Activated T-cell treated with anti-CD3 and anti-CD28 coated beads, Interleukin-2, amount 50 U/mL, for 48 hours (primary cell): ENCODE measurements at places on chromosomes 13 and 19.

DNA sequence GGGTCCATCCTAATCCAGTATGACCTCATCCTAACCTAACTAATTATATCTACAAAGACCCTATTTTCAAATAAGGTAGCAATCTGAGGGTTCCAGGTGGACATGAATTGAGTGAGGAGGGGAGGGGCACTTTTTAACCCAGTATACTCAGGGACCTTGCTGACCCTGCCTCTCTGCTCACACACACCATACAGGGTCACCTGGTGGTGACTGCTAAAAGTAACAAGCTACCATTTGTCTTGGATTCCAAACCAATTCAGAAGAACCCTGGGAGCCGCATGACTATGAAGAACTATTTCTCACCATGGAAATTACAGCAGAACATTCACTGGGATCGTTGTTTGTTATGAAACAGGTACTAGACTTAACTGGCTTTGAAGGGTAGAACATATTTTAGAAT, 151.9 kb downstream of the LACC1 start:
- no peak for DNase-seq

DNA sequence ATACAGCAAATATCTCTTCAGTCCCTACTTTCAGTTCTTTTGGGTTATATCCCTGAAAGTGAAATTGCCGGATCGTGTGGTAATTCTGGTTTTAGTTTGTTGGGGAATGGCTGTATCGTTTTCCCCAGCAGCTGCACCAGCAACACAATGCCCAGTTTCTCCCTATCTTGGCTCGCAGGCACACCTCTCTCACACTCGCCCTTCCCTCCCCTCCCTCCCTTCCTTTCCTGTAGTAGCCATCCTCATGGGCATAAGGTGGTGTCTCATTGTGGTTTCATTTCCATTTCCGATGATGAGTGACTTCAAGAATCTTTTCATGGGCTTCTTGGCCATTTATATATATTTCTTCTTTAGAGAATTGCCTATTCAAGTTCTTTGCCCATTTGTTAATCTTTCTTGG, 8.6 kb upstream of the GPR18 start:
- DNase-seq, result no peak

DNA sequence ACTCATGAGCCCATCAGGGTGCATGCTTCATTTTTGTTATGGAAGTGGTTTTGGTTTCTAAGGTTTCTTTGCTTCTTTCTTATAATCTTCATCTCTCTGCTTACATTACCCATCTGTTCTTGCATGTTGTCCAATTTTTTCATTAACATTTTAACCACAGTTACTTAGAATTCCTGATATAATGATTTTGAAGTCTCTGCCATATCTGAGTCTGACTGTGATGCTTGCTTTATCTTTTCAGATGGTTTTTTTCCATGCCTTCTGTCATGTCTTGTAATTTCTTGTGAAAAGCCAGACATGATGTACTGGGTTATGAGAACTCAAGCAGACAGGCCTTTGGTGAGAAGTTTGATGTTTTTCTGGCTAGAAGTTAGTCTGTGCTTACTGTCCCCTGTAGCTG, 8.0 kb upstream of the ARGLU1 start:
- no peak for DNase-seq

DNA sequence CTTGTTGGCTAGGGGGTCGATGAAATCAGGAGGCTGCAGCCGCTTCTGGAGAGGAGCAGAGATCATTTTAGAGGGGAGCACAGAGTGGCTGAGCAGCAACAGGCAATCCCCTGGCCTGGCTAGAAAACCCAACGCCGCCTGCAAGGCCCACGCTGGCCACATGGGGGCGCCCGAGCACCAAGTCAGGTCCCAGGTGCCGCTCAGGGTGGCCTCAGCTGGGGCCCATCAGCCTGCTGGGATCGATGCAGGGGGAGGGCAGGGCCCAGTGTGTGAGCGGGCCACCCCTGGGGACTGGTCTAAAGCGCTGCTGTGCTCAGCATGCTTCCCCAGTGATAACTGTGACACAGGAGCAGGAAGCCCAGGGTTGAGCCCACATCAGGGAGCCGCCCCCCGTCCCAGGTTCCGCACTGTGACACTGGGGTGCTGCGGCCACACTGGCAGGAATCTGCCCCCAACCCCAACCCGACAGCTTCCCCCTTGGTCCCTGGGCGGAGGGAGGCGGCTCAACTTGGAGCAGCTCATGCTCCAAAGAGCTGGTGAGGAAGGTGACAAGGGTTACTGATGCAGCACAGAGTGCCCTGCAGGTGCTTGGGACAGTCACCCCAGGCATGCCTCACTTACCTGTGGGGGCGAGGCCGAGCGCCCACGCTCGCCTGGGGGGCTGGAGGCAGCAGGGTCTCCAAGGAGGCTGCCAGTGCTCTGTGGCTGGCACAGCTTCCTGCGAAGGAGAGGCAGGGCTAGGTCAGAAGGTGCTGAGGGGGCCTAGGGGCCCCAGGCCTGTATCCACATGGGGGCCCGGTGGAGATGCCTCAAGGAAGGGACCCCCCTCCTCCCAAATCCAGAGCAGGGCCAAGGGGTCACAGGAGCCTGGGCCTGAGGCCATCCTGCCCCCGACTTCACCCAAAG, 13.3 kb upstream of the ISYNA1 start:
- peak; percentile 97 for DNase-seq

DNA sequence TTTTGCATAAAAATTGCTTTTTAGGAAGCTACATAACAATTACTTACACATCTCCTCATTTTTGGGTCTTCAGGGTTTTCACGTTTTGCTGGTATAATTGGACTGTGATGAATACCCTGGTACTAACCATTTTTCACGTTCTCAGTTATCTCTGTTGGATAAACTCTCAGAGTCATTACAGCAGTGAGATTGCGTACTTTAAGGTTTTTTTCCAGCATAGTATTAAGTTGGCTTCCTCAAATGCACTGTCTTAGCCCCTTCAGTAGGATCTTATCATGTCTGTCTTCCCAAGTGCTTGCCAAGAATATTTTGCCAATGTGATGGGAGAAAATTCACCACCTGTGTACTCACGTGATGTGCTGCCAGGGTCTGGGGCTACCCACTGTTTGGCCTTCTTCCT, 342.5 kb downstream of the TEX29 start:
- no peak for DNase-seq

- DNase-seq, result no peak
Measured at GRCh38 chr13:113836768-113837559, 26.9 kb downstream of the GAS6 start.

- DNase-seq, result no peak
Measured at GRCh38 chr13:36530050-36530789, 97.9 kb downstream of the CCNA1 start.

DNA sequence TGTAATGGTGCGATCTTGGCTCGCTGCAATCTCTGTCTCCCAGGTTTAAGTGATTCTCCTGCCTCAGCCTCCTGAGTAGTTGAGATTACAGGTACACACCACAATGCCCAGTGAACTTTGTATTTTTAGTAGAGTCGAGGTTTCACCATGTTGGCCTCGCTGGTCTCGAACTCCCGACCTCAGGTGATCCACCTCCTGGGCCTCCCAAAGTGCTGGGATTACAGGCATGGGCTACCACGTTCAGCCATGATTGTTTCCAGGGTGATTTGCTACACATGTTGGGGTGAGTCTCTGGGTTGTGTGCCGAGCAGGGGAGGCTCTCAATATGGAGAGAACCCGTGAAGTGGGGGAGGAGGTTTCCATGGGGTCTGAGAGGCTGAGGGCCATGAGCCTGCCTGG, 24.8 kb upstream of the CEACAM21 start:
- DNase-seq, result peak; percentile 58

DNA sequence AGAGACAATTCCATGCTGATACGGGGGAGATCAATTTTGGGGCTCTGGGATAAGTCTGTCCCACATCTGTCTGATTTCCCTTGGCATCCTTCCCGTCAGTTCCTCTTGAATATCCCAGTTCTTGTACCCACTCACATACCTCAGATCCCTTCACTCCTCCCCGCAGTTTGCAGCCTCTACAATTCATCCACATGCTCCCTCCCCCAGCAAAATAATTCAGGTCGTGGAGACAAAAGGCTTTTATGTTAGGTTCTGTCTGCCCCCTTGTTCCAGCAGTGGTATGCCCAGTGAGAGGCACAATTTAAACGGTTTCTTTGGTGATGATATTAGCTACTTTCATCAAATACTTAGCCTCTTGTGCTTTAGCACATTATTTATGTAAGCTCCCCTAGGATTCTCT, 9.6 kb downstream of the RPS16 start:
- no peak for DNase-seq

DNA sequence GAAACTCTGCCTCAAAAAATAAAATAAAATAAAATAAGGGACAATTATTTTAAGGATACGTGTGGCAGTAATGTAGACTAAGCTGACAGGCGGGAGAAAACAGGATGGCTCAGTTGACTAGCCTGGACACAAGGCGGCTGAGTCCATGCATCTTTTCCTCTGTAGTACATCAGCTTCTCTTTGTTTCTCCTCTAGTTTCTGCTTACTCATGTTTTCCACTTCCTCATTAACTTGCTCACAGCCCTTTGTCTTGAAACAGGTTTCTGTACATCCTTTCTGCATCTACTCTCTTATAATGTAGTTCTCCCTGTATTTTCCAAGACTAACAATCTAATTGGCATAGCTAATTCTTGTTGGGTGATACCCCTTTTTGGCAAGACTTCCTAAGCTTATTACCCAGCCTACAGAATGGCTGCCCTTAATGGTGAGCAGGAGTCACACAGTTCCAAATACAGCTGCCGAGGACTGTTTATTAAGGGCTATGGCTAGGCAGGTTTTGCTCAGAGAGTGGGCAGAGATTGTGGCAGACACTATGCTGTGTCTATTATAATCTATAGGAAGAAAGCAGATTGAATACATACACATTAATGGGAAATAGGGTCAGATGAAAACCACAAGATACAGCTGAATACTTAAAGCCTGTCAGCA, 58.7 kb upstream of the KLF5 start:
- no peak for DNase-seq

DNA sequence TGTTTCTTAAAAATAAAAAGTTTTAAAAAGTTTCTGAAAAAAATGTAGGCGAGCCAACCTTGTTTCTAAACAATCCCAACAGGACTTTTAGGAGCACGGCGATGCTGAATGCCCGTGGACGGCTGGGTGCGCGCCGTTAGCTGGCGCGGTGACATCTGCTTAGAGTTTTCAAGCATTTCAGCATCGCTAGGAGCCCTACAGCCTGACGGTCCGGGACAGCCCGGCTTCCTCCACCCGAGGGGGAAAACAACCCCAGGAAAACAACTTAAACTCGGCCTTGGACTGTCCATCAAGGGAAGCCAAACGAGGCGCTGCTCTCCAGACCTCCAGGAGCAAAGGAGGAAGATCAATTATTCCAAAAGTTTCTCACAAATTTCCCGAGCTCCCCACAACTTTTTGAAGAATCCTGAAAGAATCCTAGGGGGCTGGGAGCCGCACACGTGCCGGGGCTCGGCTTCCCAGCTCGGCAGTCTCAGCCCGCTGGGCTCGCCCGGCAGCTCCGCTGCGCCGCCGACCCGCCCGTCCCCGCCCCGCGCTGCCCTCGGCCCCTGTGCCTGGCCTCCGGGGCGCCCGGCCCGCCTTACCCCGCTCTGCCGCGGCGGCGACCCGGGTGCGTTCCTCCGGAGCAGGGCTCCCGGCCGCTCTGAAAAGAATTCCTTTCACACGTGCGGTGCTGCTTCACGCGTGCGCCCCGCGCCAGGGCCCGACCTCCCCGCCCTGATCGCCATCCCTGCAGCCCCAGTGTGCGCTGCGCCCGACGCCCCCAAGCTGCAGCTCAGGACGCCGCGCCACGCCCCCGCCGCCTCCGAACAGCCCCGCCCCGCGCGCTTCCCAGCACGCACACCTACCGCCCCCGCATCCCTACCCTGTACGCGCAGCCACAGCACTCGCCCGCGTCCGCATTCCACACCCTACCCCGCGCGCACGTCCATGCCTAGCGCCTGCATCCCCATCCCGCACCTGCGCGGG, at the start of gene GJA3:
Gene GJA3 (minus strand): TSS at position 747 of the 969 bp plus-strand sequence. CDS start 17,764 bp downstream, outside the sequence.
- peak; percentile 73 for DNase-seq

DNA sequence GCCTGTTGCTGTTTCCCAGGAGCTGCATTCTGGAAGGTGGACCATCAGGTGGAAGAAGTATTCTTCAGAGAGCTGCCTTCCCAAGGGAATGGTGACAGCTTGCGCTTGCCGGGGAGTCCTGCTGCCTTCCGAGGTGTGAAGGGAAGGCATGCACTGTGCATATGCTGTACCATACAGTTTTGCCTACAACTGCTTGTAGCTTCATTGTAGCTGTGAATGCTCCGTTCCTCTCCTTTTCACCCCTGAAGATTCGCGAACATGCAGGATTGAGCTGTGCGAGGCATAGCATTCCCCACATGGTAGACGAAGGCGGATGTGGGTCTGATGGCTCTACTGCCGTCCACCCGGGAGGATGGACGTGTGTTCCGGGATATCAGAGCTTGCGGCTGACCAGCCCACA, 243.2 kb upstream of the TSHZ3 start:
- no peak for DNase-seq

DNA sequence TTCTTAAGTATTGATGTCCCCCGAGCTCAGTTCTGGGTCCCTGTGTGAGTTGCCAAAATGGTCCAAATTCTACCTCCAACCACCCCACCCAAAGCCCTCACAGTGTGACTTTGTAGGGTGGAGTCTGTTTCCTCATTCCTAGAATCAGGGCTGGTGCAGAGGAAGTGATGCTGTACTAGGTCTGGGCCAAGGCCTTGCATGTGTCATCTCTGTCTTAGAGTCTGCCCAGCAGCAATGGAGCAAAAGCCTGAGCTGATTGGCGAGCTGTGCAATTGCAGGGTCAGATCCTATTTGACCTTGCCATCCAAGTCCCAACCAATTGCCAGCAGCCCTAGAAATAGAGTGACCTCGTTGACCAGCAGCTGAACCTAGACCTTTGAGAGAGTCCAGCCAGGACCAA, 97.0 kb upstream of the ANKRD10 start:
- no peak for DNase-seq

DNA sequence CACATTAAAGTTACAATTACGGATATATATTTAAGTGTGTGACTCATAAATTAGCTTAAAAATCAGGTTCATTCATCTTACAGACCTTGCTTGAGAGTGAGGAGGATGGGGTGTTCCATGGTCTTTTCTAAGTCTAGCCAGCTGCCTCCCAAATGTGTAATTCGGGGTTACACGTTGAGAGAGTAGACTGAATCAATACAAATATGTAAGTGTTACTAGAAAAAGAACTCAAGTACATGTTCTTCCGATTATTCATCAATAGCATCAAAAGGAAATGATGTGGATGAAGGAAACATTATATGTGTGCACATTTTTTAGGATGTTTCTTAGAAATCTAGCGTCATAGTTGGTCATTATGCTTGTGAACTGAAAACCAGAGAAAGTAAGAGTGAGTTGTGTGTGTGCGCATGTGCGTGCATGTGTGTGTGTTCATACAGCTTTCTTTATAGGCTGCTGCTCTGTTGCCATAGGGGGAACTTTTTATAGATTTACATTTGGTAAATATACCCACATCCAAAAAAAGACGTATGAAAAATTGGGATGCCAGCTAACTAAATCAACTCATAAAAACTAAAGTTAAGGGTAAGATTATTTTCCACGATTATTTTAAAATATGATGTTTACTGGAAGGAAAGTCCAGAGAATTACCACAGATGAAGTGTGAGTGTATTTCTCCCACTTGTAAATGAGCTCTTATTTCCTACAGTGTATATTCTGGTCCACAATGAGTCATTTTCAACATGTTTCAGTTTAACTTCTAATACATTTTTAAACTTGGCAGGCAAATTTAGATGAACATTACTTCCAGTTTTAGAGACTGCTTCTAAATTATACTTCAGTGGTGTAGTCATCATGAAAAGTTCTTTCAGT, 82.4 kb downstream of the PIBF1 start:
- no peak for DNase-seq
